ENCODE measurements at places on chromosomes 12 and 14.

- no peak for DNase-seq
Measured at GRCh38 chr12:94710933-94711332, 60.6 kb upstream of the TMCC3 start.

GRCh38 chr12:95151406-95151805 lies 65.9 kb downstream of the FGD6 start:
- DNase-seq, result no peak

GRCh38 chr12:57454566-57455373 lies at the start of gene INHBE:
Gene INHBE, plus strand, starts transcription at chr12:57455307. Its CDS starts 230 bp downstream, at chr12:57455537.
- DNase-seq, result no peak

DNA sequence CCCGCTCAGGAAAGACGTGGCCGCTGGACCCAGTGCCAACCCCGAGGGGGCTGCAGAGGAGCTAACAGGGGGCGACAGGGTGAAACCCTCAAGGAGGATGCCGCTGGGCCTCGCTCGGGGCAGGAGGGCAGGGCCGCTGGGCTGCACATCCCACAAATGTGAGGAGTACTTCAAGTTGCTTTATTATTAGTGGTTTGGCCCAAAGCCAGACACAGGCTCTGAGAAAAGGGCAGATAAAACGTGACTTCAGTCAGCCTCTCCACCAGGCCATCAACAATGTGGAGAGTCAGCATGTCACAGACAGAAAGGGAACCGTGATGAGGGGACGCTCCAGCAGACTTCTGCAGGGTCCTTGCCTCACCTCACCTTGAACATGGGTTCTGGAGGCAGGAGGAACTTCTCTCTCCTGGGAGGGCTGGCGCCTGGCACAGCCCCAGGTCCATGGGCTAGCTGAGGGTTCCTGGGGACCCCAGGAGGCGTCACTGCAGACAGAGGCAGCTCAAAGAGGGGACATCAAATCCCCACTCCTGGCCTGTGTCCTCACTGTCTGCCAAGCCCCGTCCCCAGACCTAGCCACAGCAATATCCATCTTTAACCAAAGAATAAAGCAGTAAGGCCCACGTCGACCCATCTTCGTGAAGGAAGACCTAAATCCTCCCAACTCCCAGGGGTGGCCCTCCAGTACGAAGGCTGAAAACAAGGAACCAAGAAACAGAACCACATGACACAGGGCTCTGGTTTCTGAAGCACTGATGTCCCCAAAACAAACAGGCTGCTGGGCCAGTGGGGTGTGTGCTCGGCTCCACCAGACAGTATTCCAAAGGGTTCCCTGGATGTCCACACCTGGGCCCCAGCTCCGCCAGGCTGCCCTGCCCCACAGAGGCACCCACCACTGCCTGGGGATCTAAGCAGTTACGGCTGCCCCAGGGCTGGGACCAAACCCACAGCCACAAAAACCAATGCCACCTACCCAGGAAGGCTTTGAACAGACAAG lies 35.1 kb downstream of the CCDC85C start:
- DNase-seq, result no peak

DNA sequence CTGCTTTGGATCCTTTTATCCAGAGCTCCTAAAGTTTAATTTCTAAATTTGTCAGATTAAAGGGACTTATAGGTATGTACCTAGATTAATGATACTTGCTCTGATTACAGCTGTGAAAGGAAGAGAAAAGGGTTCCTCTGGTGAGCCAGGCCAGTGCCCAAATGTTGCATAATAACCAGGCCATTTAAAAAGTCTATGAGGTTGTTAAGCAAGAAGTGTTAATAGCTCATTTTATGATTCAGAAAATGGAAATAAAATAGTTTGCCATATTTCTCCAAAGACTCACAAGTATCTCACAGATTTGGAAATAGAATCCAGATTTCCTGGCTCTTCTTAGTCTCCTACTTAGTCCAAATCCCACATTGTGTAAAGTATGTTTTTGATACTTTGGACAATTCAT lies 67.6 kb downstream of the SLC38A6 start:
- DNase-seq, result no peak

- no peak for DNase-seq
Measured at GRCh38 chr14:88551980-88552431, 2.8 kb downstream of the PTPN21 start.

- no peak for DNase-seq
Measured at GRCh38 chr12:76552343-76552938, 7.1 kb downstream of the OSBPL8 start.

GRCh38 chr12:11031307-11031706 lies at the start of gene TAS2R31:
Gene TAS2R31, minus strand, starts transcription at chr12:11031407. Its CDS starts 72 bp downstream, at chr12:11031335.
- no peak for DNase-seq

DNA sequence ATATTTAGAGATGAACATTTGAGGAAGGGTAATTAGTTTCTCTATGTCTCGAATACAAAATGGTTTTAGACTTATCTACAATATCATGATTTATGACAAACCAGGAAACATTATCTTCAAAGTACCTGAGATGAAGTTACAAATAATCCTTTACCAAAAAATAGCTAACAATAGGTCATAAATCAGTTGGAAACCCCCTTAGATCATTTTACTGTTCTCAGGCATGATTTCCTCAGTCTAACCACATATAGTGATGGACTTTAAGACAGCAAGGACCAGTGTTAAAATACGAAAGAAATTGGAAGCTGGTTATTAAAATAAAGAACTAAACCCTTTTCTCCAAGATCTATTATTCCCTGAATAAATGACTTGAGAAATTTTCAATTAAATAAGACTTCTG lies 235.4 kb downstream of the RASSF9 start:
- no peak for DNase-seq

DNA sequence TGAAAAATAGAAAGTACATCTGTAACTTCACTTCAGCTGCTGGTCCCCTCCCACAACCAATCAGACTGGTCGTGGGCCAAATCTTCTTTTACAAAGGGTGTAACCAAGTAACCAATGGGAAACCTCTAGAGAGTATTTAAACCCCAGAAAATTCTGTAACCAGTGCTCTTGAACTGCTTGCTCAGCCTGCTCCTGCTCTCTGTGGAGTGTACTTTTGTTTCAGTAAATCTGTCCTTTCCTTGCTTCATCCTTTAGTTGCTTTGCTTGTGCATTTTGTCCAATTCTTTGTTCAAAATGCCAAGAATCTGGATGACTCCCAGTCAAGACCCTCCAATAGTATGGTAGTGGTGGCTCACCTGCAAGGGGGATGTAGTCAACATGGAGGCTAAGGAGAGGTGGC lies 489.1 kb downstream of the FUT8 start:
- no peak for DNase-seq

DNA sequence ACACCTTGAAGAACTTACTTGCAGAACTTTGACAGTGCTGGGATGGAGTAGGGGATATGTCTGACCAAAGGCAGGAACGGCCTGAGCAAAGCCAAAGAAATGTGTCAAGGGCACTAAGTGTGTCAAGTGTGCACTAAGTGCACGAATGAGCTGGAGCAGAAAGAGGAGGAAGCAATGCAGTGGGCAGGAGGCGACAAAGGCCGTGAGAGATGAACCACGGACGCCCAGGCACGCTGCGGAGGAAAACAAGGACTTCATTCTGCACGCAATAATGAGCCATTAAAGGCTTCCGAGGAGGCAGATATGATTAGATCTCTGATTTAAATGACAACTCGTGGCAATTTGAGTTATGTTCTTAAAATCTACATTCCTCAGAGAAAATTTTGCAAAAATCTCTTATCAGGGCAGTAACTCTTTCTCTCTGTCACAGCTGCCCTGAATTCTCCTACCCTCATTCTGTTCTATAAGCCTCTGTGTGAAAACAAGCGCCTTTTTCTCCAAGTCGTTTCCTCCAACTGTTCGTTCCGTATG lies 25.3 kb downstream of the GRIN2B start:
- no peak for DNase-seq

- DNase-seq, result peak; percentile 6
Measured at GRCh38 chr12:8698132-8698851, 501 bp downstream of the RIMKLB start.

GRCh38 chr14:34665785-34666435 lies 36.0 kb upstream of the SNX6 start:
- DNase-seq, result no peak

GRCh38 chr14:53879022-53879686 lies 77.5 kb downstream of the BMP4 start:
- DNase-seq, result no peak

DNA sequence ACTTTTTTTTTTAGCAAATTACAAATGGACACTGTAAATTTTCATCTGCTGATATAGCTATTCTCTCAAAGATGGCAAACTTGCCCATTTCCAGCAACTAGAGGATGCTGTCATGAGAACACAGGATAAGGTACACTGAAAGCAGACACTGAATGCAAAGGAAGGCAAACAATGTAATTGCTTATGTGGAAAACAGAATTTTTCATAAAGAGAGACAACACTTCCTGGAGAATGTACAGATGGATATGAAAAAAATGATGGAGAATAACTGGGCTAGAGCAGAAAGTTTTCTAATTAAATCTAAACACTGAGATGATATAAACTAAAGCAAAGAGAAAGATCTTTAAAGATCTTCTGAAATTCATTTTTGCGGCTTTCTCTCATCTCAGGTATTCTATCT lies 581 bp downstream of the CD69 start:
- no peak for DNase-seq

DNA sequence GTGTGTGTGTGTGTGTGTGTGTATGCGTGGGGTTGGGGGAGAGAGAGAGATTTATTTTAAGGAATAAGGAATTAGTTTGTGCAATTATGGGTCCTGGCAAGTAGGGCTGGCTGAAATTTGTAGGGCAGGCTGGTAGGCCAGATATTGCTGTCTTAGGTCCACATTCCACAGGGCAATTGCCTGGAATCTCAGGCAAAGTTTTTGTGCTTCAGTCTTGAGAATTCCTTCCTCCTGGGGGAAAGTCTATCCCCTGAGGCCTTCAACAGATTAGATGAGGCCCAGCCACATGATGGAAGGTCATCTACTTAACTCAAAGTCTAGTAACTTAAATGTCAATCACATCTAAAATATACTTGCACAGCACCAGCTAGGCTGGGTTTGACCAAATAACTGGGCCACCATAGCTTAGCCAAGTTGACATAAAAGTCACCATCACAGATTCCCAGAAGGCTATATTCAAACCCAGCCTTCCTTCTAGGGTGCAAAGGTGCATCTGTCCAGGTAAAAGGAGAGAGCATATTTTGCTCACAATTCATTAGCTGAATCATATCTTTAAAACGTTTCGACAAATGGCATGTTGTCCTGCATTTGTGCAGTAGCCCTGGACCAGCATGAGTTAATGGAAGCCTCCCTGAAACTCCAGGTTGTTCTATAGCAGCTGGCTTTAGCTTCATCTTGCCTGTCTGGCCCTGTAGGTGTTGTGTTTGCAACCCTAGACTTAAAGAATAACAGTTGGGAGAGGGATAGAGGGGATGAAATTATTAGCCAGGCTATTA lies 63.1 kb downstream of the C14orf132 start:
- no peak for DNase-seq

DNA sequence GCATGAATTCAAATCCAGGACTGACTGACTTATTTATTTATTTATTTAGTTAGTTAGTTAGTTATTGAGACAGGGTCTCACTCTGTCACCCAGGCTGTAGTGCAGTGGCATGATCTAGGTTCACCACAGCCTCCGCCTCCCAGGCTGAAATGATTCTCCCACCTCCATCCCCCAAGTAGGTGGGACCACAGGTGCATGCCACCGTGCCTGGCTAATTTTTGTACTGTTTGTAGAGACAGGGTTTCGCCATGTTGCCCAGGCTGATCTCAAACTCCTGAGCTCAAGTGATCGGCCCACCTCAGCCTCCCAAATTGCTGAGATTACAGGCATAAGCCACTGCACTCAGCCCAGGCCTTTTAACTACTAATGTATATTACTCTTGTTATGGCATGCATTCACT lies 36.0 kb downstream of the BTG1 start:
- no peak for DNase-seq

DNA sequence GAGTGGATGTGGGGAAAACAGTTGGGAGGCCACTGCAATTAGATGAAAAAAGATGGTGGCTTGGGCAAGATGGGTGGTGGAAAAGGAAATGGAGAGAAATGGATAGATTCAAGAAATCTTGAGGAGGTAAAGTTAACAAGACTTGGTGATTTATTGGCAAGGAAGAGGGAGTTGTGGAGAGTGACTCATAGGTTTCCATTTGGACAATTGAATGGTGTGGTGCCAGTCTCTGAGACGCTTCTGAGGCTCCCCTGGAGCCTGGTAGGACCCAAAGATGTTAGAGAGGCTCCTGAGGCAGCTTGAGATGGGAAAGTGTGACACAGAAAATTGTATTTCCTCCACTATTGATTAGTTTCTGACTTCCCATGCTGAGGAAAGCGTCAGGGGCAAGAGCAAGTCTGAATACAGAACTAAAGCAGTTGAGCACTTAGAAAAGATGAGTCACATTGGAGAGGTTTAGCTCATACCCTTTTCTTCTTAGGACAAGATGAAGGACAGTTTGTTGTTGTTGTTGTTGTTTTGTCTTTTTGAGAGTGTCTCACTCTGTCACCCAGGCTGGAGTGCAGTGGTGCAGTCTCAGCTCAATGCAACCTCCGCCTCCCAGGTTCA lies 4.5 kb downstream of the PRPF40B start:
- no peak for DNase-seq

DNA sequence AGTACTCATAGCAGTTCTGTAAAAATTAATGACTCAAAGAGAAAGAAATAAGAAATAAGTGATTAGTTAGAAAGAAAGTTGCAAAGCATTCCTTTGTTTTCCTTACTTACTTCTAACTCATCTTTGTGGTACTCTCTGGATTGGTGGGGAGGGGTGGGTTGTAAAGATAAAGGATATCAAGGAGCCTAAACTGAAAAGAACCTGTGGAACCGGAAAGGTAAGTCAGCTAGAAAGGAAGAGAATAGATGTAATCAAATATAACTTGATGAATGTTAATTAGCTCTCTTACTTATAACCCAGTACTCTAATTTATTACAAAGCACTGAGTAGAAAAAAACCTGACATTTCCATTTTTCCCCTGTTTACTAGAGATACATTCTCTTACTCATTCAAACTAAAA lies 37.5 kb upstream of the KRR1 start:
- no peak for DNase-seq

DNA sequence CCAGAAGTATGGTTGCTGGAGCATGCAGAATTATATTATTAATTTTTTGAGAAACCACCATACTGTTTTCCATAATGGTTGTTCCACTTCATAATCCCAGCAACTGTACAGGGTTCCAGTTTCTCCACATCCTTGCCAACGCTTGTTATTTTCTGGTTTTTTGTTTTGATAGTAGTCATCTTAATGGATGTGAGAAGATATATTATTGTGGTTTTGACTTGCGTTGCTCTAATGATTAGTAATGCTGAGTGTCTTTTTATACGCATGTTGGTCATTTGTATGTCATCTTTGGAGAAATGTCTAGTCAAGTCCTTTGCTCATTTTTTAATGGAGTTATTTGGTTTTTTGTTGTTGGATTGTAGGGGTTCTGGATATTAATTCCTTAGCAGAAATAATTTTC lies 58.1 kb downstream of the DAAM1 start:
- DNase-seq, result no peak

GRCh38 chr12:25975682-25976081 lies 17.2 kb downstream of the RASSF8 start:
- DNase-seq, result no peak

GRCh38 chr12:122471324-122472226 lies 29.2 kb downstream of the ZCCHC8 start:
- no peak for DNase-seq

DNA sequence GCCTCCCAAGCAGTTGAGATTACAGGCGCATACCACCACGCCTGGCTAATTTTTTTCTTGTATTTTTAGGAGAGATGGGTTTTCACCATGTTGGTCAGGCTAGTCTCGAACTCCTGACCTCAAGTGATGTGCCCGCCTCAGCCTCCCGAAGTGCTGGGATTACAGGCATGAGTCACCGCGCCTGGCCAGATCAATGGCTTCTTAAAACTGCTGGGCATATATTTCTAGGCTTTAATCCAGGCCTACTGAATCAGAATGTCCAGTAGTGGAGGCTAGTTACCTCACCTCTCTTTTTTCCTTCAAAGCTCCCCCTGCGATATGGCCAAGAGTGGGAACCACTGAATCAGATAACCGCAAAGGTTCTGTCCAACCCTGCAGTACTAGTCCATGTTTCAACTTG lies 17.1 kb downstream of the POU6F1 start:
- DNase-seq, result no peak
